ENCODE measurements at places on chromosomes 4 and X.

DNA sequence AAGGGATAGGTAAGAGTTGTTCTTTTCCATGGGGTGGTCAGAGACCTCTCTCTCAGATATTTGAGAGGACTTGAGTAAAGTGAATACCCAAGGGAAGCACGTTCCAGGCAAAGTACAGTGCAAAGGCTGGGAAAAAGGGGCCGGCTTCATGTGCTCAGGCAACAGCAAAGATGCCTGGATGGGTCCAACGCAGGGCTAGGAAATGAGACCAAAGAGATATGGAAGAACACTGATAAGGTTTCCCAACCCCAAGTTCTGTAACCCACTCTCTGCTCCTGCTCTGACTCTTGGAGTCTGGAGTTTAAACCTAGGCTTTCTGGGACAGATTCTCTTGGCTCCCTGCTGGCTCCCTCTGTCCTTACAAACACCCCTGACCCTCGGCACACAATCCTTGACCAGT is 36.2 kb upstream of the PROM1 start:
- no peak for DNase-seq

GRCh38 chr4:128373628-128374027 is 86.0 kb upstream of the PGRMC2 start:
- no peak for DNase-seq

DNA sequence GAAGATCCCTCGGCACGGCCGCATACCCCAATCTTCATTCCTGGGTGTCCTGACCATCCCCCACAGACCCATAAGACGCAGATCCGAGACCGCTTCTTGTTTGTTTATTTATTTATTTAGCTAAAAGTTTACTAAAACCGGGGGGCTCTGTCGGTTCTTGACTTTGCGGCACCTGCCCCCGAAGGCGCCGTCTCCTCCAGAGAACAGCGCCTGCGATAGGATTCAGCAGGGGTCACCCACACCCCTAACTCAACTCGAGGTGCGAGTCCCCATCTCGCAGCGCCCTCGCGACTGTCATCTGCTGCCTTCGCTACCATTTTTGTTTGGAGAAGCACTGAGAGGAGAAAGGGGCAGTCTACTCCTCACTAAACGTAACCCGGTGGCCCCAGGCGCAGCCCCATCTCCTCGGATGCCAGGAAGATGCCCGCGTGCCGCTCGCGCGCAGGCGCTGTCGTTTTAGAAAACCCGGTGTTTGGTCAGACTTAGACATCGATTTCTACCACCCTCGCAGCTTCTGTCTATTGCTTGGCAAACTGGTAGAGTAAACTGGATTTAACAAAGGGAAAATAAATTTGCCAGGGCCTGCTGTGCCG is 18.9 kb upstream of the GPR101 start:
- DNase-seq, result no peak

DNA sequence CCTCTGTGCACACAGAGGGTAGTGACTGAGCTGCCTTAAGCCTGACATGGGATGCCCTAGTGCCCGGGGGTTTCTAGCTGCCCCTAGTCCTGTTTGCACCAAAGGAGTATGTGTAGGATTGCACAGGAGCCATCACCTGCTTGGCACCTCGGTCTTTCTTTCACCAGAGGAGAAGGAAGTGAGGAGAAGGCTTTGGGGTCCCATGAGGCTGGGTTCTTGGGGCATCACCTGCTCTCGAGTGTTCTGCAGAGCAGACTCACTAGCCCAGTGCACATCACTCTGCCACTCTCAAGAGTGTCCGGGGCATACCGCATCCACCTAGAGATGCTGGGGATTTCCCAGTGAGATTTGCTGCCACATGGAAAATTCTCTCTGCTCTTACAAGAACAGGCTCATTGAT is 40.5 kb upstream of the GPR78 start:
- no peak for DNase-seq

- DNase-seq, result no peak
These were observed 205.5 kb downstream of the PCDH19 start for GRCh38 chrX:100204534-100204933.

- DNase-seq, result no peak
These were observed 51.6 kb upstream of the BLTP1 start for GRCh38 chr4:122100508-122100907.
